NCI-H2081 (cell line): ENCODE measurements at places on chromosomes 4 and X.

GRCh38 chr4:2385516-2385915 lies 32.9 kb downstream of the ZFYVE28 start:
- DNase-seq, result no peak

- DNase-seq, result no peak
Measured at GRCh38 chr4:136680271-136680670, 852.0 kb downstream of the PCDH18 start.

- DNase-seq, result no peak
Measured at GRCh38 chr4:15237648-15238230, 190.1 kb upstream of the C1QTNF7 start.

GRCh38 chr4:24212642-24213041 lies 322.8 kb upstream of the PPARGC1A start:
- no peak for DNase-seq

DNA sequence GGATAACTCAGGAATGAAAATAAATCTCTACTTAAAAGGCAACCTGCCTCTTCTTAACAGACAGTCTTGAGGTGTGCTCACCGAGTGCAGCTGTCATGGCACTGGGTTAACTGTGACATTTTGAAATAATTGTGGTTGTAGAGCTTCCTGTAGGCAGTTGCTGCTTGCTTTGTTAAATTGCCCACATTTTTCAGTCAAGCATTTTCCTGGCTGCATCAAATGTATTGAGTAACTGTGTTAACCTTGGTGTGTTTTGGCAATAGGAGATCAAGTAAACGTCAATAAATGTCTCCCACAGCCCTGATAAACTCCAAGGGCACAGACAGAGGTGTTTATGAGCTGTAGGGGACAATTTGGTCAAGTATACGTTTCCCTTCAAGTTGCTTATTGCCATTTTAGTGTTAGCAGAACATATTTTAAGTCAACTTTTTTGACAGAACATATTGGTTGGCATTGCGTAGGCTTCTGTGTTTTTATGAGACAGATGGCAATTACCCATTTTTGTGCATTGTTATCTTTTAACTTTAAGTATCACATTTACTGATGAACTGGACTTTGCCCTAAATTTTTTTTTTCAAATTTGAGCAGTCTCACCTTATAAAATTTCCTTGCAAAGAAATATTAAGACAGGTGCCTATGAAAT lies 527.4 kb downstream of the C4orf33 start:
- DNase-seq, result no peak

DNA sequence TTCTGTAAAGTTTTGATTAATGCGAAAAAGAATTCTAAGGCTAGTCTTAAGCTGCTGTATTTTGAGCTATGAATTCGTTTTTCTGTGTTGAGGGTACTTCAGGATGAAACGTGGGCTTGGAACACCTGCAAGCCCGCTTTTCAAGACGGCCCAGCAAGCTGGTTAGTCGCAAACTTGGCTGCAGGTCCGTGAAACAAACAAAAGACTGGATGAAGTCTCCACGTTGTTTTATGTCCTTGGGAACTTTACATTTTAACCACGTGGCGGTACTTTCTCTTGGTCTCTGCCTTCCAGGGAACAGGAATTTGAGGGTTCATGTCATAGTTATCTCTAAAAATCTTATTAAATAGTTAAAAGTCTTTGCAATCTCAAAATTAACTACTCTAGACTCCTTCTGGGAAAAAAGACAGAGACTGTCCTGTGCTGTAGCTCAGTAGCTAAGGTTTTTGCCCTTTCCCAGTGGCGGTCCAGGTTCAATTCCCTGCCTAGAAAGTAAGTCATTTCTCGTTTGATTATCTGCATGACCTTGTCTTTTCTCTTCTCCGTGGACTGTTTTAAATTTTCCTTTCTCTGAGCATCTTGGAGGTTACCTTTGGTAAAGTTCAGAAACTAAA lies 21.0 kb downstream of the TENM3 start:
- no peak for DNase-seq

- no peak for DNase-seq
Measured at GRCh38 chr4:31474221-31474620, 754.1 kb downstream of the PCDH7 start.

GRCh38 chr4:47557255-47557654 lies 72.2 kb downstream of the ATP10D start:
- no peak for DNase-seq

- no peak for DNase-seq
Measured at GRCh38 chr4:145195167-145195952, 15.0 kb upstream of the OTUD4 start.

GRCh38 chr4:10832806-10833628 lies 148.4 kb upstream of the CLNK start:
- peak; percentile 67 for DNase-seq

DNA sequence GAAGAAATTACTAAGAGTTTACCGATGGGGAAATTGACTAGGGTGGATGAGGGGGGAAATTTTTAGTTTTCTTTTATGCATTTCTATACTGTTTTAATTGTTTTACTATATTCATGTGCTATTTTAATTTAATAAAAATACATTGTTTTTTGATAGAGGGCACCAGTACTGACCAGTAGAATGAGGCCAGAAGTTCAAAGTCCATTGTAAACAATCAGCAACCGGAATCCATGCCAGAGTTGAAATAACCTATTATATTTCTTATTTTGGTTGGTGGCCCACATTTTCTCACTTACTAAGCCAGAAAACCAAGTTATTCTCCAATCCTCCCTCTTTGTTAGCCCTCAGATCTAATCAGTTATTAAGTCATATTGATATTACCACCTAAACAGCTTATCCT lies 595.9 kb downstream of the SMARCA1 start:
- no peak for DNase-seq

GRCh38 chr4:181659202-181659601 lies 584.0 kb upstream of the TENM3 start:
- DNase-seq, result no peak

DNA sequence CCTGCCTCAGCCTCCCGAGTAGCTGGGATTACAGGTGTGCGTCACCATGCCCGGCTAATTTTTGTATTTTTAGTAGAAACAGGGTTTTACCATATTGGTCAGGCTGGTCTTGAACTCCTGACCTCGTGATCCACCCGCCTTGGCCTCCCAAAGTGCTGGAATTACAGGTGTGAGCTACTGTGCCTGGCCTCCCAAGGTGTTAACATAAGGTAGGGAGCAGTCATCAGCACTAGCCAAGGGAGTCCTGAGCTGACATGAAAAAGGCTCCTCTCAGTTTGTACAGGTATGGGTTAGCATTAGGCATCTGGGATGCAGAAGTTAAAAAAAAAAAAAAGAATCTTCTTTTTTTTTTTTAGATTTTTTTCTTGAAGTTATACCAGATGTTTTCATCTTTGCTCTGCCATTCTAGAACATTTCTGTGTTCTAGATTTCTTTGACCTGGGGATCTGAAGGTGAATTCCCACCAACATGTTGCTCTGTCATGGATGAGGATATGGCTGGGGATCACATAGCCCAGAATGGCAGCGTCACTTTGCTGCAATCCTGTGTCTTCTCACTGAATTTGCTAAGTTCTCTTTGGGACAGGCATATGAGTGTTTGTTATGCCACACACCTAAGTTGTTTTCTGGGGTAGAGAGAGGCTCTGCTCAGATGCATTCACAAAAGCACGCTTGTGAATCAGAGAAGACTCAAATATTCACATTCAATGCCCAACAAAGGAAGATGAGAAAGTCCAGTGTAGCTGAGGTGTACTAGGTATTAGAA lies 24.4 kb upstream of the PLA2G12A start:
- DNase-seq, result no peak

GRCh38 chr4:79638735-79639134 lies 230.7 kb upstream of the GK2 start:
- DNase-seq, result no peak

DNA sequence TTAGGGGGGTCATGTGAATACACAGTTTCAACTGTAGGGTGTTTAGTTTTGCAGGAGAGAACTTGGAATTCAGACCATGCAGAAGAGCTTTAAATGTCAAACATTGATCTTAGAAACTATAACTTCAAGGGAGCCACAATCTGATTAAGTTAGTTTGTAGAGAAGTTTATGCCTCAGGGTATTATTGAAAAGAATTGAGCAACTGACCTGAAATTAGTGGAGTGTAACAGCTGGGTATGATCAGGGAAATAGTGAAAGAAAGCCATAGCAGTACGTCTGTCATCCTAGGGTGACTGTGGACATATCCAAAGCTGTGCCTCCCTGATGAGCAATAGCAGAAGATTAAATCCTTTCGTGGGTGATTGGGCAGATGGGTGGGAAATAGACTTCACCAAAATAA lies 63.8 kb downstream of the FAM47B start:
- DNase-seq, result no peak

DNA sequence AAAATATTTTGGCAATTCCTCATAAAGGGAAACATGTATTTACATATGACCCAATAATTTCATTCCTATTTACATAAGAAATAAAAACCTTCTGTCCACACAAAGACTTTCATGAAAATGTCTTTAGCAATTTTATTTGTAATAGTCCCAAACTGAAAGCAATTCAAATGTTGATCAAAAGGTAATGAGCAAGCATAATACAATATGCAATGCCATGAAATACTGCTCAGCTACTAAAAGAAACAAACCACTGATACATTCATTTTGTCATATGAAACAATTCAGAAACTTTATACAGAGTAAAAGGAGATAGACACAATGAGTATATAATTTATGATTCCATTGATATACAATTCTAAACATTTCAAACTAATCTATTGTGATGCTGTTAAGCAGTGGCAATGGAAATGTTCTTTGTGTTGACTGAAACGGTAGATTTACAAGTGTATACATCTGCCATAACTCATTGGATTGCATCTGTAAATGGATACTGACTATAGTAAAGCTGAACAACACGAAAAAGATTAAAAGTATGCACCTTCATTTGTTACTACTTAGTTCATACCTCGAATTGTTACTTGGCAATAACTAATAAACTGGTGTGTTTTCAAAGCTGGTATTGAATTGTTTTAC lies 335.6 kb downstream of the GASK1B start:
- DNase-seq, result peak; percentile 27

GRCh38 chrX:153400146-153401132 lies 711 bp downstream of the PNMA6E start:
- DNase-seq, result no peak

- DNase-seq, result no peak
Measured at GRCh38 chr4:77859256-77859655, 3.4 kb upstream of the MRPL1 start.

GRCh38 chr4:52588097-52588496 lies 71.0 kb downstream of the USP46 start:
- no peak for DNase-seq

DNA sequence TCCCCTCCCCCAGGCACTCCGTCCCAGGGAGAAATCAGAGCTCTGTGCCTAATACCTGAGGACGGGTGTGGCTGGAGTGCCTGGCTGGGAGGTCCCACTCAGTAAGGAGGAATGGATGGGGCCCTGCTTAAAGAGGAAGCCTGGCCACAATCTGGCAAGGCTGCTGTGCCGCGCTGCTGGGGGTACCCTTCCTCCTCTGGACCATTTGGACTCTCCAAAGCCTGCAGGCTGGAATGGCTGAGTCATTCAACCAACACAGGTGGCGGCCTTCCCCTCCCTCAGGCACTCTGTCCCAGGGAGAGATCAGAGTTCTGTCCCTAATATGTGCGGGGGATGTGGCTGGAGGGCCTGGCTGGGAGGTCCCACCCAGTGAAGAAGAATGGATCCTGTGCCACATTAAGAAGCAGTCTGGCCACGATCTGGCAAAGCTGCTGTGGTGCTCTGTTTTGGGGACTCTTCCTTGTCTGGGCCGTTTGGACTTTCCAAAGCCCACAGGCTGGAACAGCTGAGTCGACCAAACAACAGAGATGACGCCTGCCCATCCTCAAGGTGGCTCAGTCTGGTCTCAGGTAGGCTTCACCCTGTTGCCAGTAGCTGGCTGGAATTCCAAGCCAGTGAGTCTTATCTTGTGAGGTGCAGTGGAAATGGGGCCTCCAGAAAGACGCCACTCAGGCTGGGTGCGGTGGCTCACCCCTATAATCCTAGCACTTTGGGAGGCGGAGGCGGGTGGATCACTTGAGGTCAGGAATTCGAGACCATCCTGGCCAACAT lies 127.3 kb upstream of the HUWE1 start:
- DNase-seq, result no peak

- no peak for DNase-seq
Measured at GRCh38 chr4:3241898-3242524, 6.9 kb upstream of the MSANTD1 start.

DNA sequence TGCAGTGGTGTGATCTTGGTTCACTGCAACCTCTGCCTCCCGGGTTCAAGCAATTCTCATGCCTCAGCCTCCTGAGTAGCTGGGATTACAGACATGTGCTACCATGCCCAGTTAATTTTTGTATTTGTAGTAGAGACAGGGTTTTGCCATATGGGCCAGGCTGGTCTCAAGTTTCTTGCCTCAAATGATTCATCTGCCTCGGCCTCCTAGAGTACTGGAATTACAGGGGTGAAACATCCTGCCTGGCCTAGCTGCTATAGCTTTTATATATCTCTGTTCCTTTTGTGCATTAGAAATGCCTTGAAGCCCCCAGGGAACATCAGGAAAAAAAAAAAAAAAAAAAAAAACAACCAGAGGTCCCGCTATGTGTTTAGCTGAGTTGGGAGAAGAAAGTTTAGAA lies 34.8 kb downstream of the UBE2K start:
- DNase-seq, result no peak

DNA sequence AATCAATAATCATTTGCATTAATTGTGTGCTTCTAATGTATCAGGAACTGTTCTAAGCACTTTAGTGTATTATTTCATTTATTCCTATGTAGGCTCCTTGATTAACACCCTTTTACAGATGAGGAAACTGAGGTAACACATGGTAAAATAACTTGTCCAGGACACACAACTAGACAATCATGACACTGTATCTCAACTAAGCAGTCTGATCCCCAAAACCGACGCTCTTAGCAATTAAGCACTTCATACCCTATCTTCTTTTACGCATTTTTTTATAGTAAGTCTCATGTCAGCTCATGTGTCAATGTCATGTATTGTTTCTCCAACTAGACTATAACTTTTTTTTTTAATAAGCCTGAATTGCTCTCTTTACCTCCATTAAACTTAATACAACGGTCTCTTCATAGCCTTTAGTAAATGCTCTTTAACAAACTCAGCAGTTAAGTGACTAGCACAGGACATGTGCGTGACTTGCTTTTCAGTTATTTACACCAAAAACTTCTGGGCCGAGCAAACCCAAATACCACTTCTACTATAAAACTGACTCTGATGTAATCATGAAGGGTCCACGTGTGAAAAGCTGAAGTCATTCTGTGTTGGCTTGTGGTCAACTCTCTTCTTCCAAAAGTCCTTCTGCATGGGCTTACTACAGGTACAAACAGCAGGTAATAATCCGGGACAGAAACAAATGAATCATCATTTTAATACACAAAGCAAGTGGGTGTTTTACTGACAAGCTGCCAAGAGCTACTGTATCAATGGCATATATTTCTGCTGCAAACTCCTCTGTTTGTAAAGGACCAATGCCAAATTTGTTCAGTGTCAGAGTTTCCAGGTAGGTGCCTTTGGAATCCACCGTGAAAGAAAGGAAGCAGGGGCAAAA lies 7.9 kb upstream of the AMBN start:
- DNase-seq, result peak; percentile 95
